ENCODE measurements at places on chromosomes 12 and 14.
A peak's percentile ranks its signal among the peaks of the same experiment; 100 is the strongest.

DNA sequence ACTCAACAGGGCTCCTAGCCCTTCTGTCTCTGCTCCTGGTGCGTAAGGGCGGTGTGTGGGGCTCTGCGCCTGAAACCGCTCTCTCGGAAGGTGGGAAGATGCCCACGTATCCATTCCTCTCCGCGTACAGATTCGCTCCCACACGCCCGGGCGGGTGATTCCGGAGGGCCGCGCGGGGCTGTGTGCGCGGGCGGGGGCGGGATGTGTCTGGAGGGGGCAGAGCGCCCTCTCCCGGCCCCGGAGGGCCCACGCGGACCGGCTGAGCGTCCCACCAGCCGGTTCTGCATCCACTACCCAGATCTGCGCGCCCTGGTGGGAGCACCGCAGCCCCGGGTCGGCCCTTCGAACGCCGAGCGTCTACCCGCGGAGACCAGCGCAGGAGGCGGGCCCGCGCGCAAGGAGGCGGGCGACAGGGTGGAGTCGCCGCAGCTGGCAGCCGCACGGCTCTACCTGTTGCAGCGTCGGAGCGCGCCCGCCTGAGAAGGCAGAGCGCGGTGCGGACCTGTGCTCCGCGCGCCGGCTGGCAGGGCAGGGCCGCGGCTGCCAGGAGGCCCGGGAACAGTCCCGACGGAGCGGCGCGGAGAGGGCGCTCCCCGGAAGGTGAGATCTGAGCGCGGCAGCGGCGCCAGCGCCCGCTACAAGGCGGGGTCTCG is 1.4 kb upstream of the KCNK13 start:
- DNase-seq, result peak; percentile 56

DNA sequence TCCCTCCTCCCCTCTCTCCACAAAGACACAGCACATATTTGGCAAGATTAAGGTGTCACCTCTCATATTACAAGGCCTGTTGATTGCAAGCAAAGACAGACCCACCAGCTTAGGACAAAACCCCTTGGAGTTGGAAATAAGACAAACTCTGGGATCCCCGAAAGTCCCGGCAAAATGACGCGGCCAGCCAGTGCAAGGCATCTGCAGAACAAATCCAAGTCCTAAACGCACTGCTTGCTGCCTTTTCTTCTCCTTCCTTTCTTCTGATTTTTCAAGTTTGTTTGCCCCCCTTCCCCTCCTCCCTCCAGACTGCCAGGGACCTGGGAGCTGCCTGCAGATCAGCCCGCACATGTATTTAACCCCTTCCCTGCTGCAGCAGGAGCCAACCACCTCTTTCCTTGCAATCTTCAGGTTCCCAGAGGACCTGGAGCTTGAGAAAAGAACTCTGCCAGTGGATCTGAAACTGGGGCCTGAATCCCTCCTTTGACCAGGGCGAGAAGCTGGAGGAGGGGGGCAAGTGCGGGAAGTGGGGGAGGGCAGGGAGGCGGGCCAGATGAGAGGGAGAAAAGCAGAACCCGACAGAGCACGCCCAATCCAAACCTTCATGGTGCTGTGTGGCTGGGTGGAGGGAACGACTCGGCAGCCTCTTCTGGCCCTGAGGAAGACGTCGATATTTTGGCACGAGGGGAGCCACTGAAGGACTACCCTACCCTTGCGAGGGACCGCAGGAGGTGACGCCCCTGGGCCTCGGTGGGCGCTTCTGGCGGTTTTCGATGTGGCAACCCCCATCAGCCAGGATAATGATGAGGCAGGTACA is 2.0 kb upstream of the NTF3 start:
- DNase-seq, result no peak

DNA sequence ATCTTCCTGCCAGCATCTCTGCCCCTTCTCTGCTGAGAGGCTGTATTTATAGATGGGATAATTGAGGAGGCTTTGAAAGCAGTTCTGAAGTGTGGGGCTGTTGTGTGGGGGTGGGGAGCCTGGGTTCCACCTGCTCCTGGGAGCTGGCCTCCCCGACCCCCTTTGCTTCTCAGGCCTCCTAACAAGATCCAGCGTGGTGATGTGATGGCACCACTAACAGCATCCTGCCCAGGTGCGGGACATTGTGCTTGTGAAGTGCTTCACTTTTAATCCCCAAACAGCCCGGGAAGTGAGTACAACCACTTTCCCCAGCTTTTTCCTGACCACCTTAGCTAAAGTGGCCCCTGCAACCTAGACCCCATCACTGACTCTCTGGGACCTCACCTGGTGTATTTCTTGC is 95.1 kb upstream of the NRXN3 start:
- DNase-seq, result no peak

- DNase-seq, result peak; percentile 11
Measured at GRCh38 chr14:64069634-64070359, 217.0 kb downstream of the SYNE2 start.

GRCh38 chr12:21998782-21999181 is 47.2 kb upstream of the CMAS start:
- DNase-seq, result no peak

- DNase-seq, result no peak
Measured at GRCh38 chr12:108839018-108839889, 18.1 kb downstream of the SSH1 start.

GRCh38 chr12:130357729-130358330 is 20.1 kb downstream of the PIWIL1 start:
- DNase-seq, result no peak

DNA sequence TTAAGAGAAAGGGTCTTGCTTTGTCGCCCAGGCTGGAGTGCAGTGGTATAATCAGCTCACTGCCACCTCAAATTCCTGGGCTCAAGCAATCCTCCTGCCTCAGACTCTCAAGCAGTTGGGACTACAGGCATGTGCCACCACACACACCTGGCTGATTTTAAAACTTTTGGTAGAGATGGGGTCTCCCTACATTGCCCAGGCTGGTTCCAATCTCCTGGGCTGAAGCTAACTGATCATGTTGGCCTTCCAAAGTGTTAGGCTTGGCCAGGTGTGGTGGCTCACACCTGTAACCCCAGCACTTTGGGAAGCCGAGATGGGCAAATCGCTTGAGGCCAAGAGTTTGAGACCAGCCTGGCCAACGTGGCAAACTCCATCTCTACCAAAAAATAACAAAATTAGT is 43.9 kb upstream of the GCH1 start:
- DNase-seq, result no peak

DNA sequence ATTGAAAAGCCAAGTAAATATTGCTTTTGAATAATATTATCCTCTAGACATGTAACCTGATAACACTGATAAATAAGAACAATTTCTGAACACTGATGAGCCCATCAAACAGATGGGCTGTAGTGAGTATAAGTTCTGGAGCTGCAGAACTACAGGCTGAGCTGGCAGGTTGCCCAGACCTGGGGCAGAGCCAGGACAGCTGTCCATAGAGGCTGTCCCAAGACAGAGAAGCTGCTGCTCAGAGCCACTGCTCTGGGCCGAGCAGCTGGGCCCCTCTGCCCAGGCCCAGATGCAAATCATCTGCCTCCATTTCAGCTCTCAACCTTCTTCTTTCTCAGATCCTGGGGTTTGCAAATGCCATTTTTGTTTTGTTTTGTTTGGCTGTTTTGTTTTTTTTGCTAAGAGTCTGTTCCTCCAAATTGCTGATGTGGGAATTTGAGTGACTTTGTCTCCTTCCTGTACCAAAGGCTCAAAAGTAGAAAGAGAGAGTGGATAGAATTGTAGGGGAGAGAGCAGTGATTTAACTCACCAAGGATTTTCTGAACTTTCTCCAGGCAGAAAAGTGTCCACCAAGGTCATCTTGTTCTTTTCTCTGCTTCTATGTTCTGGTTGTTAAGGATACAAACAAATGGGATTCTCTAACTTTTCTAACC is 4.0 kb upstream of the TESPA1 start:
- peak; percentile 10 for DNase-seq

GRCh38 chr12:114847441-114848035 is 163.6 kb upstream of the TBX3 start:
- no peak for DNase-seq

DNA sequence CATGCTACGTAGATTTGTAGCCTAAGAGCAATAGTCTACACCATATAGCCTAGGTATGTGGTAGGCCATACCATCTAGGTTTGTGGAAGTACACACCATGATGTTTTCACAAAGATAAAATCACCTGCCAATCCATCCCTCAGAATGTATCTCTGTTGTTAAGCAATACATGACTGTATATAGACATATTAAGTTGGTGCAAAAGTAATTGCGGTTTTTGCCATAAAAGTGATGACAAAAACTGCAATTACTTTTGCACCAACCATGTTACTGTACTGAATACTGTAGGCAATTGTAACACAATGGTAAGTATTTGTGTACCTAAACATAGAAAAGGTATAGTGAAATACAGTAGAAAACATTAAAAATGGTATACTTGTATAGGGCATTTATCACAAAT is 40.5 kb downstream of the MGST1 start:
- DNase-seq, result no peak

GRCh38 chr14:35045798-35046047 is 349 bp upstream of the FAM177A1 start:
- DNase-seq, result no peak

GRCh38 chr12:5403411-5403810 is 28.5 kb upstream of the NTF3 start:
- DNase-seq, result no peak

DNA sequence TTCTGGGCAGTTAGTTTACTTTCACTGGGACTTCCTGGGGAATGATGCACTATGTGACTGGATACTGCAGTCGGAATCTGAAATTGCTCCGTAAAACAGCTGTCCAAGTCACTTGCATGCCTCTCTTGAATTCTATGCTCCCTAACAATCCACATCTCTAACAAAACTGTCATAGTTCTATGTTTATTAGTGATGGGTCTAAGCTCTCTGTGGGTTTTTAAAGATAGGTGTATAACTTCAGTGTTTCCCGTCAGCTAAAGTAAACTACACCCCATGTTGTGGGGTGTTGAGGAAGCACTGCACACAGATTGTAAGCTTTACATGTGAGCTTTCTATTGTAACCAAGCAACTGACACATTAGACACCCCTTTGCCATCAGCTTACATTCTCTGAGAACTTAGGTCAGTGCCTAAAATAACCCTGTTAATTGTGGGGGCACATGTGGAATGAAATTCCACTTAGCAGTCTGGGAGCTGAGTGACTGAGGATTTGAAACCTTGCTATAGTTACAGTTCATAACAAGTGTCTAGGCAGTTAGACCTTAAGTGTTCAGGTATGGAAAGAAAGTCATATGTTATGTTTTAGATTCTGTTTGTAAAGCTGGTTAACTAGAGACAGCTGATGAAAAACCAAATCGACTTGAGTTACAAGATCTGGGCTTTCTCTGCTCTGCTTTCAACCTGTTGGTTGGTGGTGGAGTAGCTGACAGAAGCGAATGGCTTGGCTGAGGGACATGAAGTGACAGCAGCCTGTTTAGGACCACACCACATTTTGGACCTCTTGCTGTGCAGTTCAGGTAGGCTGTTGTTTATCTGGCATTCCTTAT is 165.7 kb downstream of the AKAP6 start:
- no peak for DNase-seq

GRCh38 chr12:51449580-51450246 is 25.1 kb downstream of the SLC4A8 start:
- DNase-seq, result no peak
